ENCODE measurements at places on chromosomes 2 and 18. TPM values are rescaled to one million over a fixed set of nuclear protein-coding genes. Genes with fewer than 3 reads are reported as not detected.

The SLC5A7 gene
- not detected for total RNA-seq

The MC5R gene
- not detected for total RNA-seq

The LYG2 gene
- not detected for total RNA-seq

The UGT1A10 gene
- total RNA-seq: not detected

The DOCK10 gene
- total RNA-seq: 20.7 TPM

The SLC8A1 gene
- 98.9 TPM for total RNA-seq

The HNMT gene
- total RNA-seq: 64.4 TPM

The ERICH2 gene
- total RNA-seq: not detected

The ABCG8 gene
- total RNA-seq: not detected

The TBR1 gene
- under 0.01 TPM for total RNA-seq

The ORC2 gene
- 22.5 TPM for total RNA-seq

The C2orf66 gene
- total RNA-seq: not detected

The CYBRD1 gene
- 113 TPM for total RNA-seq

The UPP2 gene
- not detected for total RNA-seq

The NABP1 gene
- 308 TPM for total RNA-seq

The SAG gene
- not detected for total RNA-seq

The RAD51AP2 gene
- under 0.01 TPM for total RNA-seq
